SK-MEL-5 (cell line): ENCODE measurements at places on chromosomes 5 and 9.

DNA sequence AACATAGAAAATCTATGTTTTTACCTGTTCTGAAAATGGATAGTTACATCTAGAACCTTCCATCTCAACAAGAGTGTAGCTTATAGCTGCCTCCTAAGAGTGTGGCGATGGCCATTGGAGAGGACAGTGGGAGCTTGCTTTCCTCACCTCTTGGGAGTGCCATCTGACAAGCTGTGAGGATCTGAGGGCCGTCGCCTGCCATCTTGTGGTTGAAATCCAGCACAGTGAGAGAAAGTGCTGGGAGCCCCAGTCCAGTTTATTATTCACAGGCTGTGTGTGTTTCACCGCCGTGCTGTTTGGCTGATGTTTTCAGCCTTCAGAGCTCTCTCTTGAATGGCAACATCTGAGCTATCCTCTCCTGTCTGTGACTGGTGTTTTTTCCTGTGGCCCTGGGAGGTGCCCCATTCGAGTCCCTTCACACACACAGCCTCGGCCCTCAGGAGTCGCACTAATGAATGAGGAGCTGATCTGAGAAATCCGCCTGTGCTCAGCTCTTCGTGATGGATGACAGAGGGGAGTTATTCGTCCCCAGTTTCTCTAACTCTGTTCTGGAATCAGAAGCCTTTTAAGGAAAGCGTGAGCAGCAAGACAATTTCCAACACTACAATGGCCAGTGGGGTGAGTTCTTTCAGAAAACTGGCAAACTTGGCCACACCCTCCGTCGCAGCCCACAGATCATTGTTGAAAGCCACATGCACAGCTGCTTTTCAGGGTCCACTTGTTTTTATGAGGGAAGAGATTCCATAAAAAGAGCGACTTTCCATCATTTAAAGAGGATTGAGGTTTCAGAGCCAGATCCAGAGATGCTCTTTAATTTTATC lies 170.3 kb downstream of the PDZD2 start:
- peak; percentile 96 for DNase-seq

- no peak for DNase-seq
Observed at GRCh38 chr9:25461416-25461815, 216.8 kb downstream of the TUSC1 start.

- DNase-seq: no peak
Observed at GRCh38 chr5:171032435-171032973, 170.7 kb downstream of the RANBP17 start.

DNA sequence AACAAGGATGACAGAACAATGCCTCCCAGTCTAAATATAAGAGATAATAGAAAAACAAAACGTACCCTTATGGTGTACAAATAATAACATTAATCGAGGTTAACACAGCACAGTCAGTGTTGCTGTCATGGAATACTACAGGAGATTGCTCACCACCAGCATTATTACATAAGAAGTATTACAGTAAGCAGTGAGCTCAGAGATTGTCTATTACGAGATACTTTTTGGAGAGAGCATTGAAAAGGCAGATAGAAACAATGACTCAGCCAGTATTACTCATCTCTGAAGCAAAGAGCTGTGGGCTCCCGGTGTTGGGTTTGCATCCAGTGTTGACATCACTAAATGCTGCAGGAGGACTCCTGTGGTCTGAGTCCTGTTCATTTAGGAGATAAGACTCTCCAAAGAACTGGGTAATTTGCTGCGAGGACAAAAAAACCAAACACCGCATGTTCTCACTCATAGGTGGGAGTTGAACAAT lies 191.9 kb upstream of the SEMA6A start:
- peak; percentile 61 for DNase-seq

DNA sequence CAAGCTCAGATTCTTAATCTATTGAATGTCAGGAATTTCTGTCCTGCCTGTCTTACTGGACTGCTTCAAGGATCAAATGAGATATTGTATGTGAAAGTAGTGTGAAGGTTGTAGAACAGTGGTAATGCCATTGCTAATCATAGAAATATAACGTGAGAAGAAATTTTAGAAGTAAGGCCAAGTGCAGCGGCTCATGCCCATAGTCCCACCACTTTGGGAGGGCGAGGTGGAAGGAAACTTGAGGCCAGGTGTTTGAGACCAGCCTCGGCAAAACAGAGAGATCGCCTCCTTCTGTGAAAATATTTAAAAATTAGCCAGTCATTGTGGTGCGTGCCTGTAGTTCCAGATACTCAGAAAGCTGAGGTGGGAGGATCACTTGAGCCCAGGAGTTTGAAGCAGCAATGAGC lies 5.1 kb upstream of the HSPA5 start:
- DNase-seq: no peak

DNA sequence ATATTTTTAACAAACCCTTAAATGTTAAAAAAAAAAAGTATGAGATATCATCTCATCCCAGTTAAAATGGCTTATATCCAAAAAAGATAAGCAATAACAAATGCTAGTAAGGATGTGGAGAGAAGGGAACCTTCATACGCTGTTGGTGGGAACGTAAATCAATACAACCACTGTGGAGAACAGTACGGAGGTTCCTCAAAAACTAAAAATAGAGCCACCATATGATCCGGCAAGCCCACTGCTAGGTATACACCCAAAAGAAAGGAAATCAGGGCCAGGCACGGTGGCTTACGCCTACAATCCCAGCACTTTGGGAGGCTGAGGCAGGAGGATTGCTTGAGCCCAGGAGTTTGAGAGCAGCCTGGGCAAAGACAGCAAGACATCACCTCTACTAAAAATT lies 3.0 kb downstream of the MTMR12 start:
- no peak for DNase-seq

DNA sequence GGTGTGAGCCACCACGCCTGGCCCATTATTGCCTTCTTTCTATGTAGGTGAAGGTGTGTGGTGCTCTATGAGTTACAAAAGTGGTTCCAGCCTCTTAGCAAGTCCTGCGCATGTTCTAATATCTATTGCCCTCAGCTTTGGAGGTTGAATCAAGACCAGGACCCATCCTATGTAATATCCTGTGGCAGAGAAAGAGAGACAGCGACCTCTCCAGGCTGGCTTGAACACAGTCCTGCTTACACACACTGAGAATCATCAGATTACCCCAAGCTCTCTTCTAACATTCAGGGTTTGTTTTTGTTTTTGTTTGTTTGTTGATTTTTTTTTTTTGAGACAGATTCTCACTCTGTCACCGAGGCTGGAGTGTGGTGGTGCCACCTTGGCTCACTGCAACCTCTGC lies 94.7 kb upstream of the OSMR start:
- peak; percentile 72 for DNase-seq

DNA sequence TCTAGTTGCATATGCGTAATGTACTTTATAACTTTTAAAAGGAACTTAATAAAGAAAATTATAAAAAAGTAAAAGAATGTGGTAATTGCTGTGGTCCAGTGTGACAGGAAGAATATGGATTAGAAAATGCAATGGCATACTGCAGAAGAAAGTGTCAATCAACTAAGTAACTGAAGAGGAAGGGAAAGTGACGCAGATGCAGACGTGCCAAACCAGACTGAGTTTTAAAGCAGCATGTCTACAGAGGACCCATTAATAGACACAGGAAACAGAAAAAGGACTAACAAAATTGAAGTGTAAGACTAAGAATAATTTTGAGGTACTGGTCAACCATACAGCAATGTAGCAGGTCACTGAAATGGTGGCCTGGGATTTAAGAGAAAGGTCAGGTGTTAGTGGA lies 73.3 kb downstream of the DPYSL3 start:
- DNase-seq: no peak

GRCh38 chr5:112973904-112974303 lies 2.7 kb upstream of the DCP2 start:
- DNase-seq: no peak

GRCh38 chr5:151684690-151685361 lies 1.9 kb downstream of the SPARC start:
- peak; percentile 81 for DNase-seq

GRCh38 chr9:70318002-70318401 lies 59.2 kb downstream of the SMC5 start:
- DNase-seq: peak; percentile 28

- no peak for DNase-seq
Observed at GRCh38 chr5:176631383-176632200, 1.1 kb downstream of the EIF4E1B start.

- no peak for DNase-seq
Observed at GRCh38 chr5:156096259-156096658, 230.7 kb upstream of the SGCD start.

- DNase-seq: no peak
Observed at GRCh38 chr9:567128-567746, 274.3 kb upstream of the DMRT1 start.

- no peak for DNase-seq
Observed at GRCh38 chr9:90555351-90556057, 87.1 kb downstream of the DIRAS2 start.

- DNase-seq: no peak
Observed at GRCh38 chr5:118467103-118467502, 521.2 kb downstream of the DTWD2 start.

DNA sequence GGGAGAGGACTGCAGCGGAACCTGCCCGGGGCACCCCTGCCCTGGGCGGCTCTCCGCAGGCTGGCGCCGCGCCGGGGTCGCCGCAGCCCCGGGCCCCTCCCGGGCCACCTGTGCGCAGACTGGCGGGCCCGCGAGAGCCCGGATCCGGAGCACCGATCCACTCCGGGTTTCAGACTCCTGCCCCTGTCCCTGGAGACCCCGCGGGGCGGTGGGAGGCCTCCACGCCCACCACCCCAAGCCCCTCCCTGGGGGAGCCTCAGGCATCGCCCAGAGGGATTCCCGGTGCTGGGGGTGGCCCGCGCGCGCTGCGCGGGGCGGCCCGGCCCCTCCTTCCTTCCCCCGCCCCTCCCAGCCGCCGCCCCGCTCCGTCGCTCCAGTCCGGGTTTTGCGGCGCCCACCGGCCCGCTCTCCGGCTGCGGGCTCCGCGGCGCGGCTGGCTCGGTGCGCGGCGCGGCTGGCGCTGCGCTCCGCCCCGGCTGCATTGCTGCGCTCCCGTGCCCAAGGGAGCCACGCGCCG lies at the start of gene UNC5A:
UNC5A (plus strand) TSS at position 479 of the 517 bp plus-strand sequence. CDS start 192 bp downstream, outside the sequence.
- peak; percentile 27 for DNase-seq

GRCh38 chr5:127010362-127010761 lies 20.0 kb downstream of the MARCHF3 start:
- no peak for DNase-seq

GRCh38 chr5:81789033-81789432 lies 38.1 kb upstream of the SSBP2 start:
- peak; percentile 21 for DNase-seq

DNA sequence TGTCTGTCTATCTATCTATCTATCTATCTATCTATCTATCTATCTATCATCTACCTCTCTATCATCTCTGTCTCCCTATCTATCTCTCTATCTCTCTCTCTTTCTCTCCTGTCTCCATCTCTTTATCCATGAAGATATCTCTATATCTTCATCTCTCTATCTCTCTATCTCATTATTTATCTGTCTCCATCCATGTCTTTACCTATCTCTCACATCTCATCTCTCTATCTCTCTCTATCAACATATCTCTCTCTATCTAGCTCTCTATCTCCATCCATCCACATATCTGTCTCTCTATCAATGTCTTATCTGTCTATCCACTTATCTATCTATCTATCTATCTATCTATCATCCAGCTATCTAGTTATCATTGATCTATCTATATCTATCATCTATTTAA lies 292.1 kb upstream of the IRX2 start:
- DNase-seq: no peak

DNA sequence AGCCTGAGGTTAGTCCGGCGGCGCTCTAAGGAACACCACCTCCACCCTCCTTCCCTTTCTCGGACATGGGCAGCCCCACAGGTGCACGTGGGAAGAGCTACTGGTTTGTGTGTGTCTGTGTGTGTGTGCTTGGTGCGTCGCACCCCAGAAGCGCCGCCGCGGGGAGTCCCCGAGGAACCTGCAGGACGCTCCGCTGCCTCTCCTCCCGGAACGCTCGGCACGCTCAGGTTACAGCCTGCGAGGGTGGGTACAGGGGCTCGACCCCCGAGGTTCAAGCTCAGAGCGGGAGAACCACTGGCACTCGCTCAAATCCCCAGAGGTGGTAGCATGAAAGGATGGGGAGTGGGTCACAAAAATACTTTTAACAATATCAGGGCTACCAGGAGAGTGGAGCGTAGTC lies 2.0 kb downstream of the ASTN2 start:
- no peak for DNase-seq

GRCh38 chr9:105309531-105309931 lies 65.1 kb downstream of the SLC44A1 start:
- peak; percentile 93 for DNase-seq

DNA sequence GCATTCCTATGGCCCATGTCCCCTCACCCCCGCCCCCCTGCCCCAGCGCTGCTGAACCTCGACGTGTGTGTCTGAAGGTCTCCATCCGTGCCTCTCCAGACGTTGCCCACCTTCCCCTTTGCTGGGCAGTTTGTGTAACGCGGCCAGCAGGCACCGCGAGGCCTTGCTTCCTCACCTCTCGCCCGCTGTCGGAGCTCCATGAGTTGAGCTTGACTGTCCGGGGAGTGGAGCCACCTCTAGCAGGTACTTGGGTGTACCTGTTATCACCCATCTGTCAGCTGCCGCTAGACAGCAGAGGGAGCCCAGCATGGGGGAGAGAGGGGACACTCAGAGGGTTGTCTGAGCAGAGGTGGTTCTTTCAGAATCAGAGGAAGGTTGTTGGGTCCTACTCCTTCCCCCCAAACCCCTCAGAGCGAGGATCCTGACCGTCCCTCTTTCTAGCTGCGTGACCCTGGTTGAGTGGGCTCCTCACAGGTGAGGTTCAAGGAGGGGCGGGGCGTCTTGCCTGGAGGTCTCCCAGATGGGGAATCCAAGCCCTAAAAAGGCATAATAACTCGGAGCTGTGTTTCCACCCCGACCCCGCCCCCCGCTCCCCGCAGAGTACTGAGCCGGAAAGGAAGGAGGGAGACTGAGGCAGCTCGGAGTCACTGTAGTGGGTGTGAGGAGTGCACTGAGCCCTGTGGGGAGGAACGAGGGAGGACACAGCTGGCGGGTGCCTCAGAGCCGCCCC lies 184.7 kb downstream of the C9orf50 start:
- no peak for DNase-seq

- no peak for DNase-seq
Observed at GRCh38 chr5:73564675-73565074, 764 bp downstream of the ANKRA2 start.

DNA sequence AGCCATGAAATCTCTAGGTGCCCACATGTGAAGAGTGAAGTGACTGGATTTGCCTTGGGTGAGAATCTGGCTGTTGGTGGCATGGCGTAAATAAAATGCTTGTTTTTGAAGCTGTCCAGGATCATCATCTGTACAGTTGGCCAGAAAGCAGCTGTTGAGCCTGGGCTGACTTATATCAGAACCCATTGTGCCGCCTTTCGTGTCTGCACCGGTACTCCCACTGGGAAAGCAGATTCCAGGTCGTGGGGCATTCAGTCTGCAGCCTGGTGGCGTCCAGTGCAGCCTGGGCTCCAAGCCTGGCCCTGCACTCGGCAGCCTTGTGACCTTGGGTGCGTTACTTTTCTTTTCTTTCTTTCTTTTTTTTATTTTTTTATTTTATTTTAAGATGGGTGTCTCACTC lies 27.8 kb downstream of the PRRC2B start:
- DNase-seq: no peak
